H1 (cell line): ENCODE measurements at places on chromosomes 6 and 20. TPM values are rescaled to one million over a fixed set of nuclear protein-coding genes. Genes with fewer than 3 reads are reported as not detected.

DYNLT2 gene
- total RNA-seq: 1.6 and 1.8 TPM in 2 replicates

DLK2 gene
- total RNA-seq: 0.37 and 0.67 TPM in 2 replicates

CRISP3 gene
- not detected in 2 replicates for total RNA-seq

GRCh38 chr6:168440520-168441433, at the start of gene SMOC2:
Gene SMOC2 (plus strand): TSS chr6:168441184. CDS start chr6:168441371, 187 bp downstream.
- H3K4me3 ChIP-seq: peak within 1 kb of the TSS; percentile 55
- H3K27ac ChIP-seq: no peak within 1 kb of the TSS
- DNase-seq: no peak

DNA sequence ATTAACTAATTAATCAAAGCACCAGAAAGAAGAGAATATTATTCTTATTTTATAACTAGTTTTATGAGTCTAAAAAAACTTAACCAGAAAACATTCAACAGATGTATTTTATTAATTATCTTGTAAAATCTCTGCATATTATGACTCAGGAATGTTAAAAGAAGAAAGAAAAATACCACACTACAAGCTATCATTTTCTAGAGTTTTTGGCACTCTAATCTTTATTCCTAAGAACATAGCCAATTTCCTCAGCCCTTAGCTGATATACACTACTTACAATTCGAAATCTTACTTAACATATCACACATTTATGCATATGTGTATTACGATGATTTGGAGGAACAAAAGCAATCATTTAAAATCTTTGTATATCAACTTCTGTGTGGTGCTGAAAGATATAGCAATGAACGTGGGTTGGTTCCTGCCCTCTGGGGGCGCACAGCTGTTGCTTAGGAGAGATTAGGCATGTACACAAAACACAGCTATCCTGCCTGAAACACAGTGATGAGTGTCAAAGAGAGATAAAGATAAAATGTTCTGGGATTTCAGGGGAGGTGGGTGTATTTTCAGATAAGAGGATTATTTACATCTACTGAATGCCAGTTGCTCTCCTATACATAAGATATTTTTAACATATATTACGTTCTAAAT, 404.5 kb downstream of the SYNE1 start:
- no peaks in the 10 kb centered on the region for H3K27me3 ChIP-seq
- H3K4me1 ChIP-seq: no peaks in the 10 kb centered on the region
- no peak for DNase-seq
- no peak overlapping the region for H3K4me3 ChIP-seq
- no peaks in the 10 kb centered on the region for H3K36me3 ChIP-seq

DNA sequence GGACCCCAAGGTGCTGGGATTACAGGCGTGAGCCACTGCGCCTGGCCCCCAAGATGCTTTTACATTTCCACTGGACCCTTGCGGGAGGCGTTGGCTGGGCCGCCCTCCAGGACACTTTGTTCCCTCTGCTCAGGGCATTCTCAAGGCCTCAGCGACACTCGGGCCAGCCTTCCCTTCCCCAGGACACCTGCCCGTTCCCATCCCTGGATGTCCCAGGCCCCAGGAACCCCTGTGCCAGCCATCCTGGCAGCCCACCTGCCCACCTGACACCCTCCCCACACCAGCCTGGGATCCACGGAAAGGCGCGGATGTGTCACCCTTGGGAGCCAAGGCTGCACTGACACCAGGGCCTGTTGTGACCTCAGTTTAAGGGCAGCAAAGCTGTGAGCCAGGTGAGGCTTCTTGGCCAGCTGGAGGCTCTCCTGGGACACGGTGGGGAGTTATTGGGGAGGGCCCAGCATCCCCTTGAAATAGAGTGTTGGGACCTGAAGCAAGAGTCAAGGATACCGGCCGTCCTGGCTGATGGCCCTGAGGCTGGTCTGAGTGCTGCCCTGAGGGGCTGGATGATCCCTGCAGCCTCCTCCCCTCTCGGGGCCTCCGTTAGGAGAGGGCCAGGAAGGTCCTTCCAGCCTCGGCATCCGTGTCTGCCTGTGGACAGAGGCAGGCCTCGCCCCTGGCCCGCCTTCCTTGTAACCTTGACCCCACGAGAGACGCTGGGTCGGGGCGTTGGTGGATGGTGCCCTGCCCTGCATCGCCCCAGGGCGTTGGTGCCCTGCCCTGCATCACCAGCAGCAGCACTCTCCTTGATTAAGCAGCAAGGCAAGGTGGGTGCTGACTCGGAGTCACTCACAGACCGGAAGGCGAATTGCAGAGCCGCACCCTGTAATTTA, 84.2 kb upstream of the BHLHE23 start:
- H3K4me3 ChIP-seq: no peak overlapping the region
- no peaks in the 10 kb centered on the region for H3K4me1 ChIP-seq
- no peaks in the 10 kb centered on the region for H3K27me3 ChIP-seq
- DNase-seq: peak; percentile 38
- no peak overlapping the region for H3K27ac ChIP-seq

- no peak for DNase-seq
- no peak overlapping the region for H3K27ac ChIP-seq
- peak overlapping the region; percentile 59 for H3K4me3 ChIP-seq
- no peaks in the 10 kb centered on the region for H3K36me3 ChIP-seq
- no peaks in the 10 kb centered on the region for H3K27me3 ChIP-seq
- no peaks in the 10 kb centered on the region for H3K4me1 ChIP-seq
These were observed 949 bp downstream of the MACROD2 start for GRCh38 chr20:13996265-13996664.

GRCh38 chr6:24394061-24394779, 8.5 kb upstream of the MRS2 start:
- no peak overlapping the region for H3K4me3 ChIP-seq
- no peak for DNase-seq
- H3K27me3 ChIP-seq: no peaks in the 10 kb centered on the region

GRCh38 chr20:61922936-61923335, 142.7 kb downstream of the TAF4 start:
- H3K4me3 ChIP-seq: no peak overlapping the region
- H3K36me3 ChIP-seq: no peaks in the 10 kb centered on the region
- no peak overlapping the region for H3K27ac ChIP-seq
- peaks cover 2% of the 10 kb centered on the region; the same call in 1 of the 2 replicates for H3K27me3 ChIP-seq

GRCh38 chr6:114140416-114140815, 169.5 kb upstream of the HDAC2 start:
- no peak for DNase-seq
- no peaks in the 10 kb centered on the region; the same call in 1 of the 2 replicates for H3K4me1 ChIP-seq
- peaks cover under 1% of the 10 kb centered on the region; the same call in 1 of the 2 replicates for H3K36me3 ChIP-seq

DNA sequence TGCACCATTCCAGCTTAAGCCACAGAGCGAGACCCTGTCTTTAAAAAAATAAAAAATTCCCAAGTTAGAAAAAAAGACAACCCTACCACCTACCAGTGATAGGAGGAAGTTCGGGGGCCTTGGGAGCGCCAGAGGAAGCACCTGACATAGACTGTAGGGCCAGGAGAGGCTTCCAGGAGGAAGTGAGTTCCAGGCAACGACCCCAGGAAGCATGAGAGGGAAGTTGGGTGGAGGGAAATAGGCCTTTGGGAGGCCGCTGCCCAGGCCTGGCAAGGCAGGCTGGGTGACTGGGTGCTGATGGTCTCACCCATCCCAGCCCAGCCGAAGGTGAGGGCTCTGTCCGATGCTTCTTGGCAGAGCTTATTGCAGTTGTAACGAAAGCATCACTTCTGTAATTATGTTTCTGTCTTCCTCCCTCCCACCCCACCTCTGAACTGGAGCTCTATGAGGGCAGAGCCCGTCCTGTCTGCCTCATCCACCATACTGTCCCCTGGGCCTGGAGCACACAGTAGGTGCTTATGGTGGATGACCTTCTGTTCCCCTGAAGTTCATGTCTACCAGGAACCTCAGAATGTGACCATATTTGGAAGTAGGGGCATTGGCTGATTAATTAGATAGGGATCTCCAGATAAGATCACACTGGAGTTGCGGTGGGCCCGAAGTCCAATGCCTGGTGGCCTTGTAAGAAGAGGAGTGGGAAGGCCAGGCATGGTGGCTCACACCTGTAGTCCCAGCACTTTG, 54.1 kb downstream of the UBE2V1 start:
- H3K27me3 ChIP-seq: no peaks in the 10 kb centered on the region
- no peak overlapping the region for H3K27ac ChIP-seq
- no peaks in the 10 kb centered on the region for H3K4me1 ChIP-seq
- DNase-seq: no peak
- H3K36me3 ChIP-seq: no peaks in the 10 kb centered on the region

DNA sequence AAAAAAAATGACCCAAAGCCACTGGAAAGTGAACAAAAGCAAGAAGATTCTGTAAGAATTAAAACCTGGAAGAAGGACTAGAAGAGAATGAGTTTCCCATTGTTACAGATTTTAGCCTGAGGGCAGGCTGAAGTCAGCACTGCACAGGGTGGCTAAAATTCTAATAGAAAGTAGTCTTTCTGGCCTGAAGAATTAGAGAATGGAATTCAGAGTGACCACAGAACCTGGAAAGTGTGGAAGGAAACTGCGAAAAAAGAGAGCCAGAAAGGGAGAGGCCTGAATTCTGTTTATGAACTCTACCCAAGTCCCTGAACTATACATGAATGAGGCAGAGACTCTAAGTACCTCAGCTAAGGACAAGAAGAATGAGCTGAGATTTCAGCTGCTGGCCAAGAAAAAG, 38.9 kb upstream of the FILIP1 start:
- H3K27ac ChIP-seq: no peak overlapping the region
- H3K27me3 ChIP-seq: no peaks in the 10 kb centered on the region
- no peaks in the 10 kb centered on the region for H3K4me1 ChIP-seq
- H3K36me3 ChIP-seq: no peaks in the 10 kb centered on the region
- DNase-seq: no peak
- H3K4me3 ChIP-seq: no peak overlapping the region
